ENCODE measurements at places on chromosomes 3 and 15. TPM values are rescaled to one million over a fixed set of nuclear protein-coding genes. Genes with fewer than 3 reads are reported as not detected.

- no peak for DNase-seq
These were observed 643 bp downstream of the SERINC4 start for GRCh38 chr15:43799209-43799944.

- DNase-seq: no peak
These were observed 27.0 kb upstream of the CAPN3 start for GRCh38 chr15:42332331-42332730.

DNA sequence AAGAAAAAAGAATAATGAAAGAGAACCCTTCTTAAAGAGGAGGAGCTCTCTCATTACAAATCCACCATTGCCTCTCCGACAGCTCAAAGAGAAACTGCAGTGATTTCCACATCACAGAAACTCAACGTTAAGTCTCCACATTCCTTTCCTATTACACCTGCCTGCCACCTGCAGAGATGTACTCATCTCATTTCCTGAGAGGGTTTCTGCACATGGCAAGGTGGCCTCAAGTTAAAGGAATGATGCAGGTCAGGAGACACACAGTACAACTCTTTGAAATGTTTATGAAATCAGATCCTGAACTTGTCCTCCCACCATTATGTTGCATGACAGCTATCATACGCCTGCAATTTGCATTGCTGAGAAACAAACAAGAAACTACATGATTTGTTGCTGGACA lies 458.4 kb upstream of the ADAMTS9 start:
- DNase-seq: no peak

GRCh38 chr15:75809986-75810750 lies 33.1 kb upstream of the UBE2Q2 start:
- DNase-seq: no peak

DNA sequence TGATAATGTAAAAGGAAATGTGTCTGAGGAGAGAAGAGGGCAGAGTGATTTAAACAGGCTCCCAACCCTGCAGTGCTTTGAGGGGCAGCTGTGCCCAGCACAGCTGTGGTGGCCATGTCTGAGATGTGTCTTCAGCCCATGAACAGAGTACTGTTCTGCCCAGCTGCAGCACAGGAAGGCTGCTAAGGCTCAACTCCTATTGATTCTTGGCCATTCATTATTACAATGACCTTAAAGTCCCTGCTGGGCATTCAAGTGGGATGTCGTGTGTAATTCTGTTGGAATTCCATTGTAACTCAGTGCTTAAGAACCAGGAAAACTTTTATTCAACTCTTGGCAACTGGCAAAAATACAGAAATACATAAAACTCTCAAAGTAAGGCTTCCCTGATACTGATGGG lies 229.3 kb downstream of the MCTP2 start:
- DNase-seq: no peak

GRCh38 chr15:45262906-45263461 lies 10.9 kb downstream of the SLC28A2 start:
- DNase-seq: no peak

DNA sequence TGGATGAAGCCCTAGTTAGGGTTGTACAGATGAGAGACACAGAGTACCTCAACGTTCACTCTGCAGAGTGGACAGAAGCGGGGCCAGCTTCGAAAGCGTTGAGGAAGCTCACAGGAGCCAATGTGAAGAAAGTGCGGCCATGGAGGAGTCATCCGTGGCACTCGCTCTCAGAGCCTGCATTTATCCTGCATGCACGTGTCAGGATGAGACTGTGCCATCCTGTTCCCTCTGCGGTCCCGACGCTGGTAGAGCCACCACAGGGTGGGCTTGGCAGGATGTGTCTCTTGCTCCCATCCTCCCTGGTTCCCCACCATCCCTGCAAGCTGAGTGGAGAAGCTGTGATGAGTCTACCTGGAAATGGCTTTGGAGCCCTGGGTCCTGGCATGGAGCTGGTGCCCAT lies 39.3 kb downstream of the KLHL25 start:
- DNase-seq: no peak

DNA sequence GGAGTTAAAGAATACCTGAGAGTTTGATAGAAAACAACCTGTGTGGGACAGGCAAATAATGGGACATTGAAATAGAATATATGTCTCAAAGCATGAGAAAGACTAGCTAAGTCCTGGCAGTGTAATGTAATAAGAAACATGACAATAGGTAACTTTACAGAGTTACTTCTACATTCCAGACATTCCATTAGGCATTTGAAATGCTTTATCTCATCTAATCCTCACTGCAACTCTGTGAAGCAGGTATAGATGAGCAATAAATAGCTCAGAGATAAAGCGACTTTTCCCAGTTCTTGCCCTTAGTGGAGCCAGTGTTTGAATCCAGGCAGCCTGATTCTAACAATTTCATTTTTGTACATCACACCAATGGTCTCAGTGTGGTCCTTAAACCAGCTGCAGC lies 76.8 kb downstream of the CPNE4 start:
- no peak for DNase-seq

GRCh38 chr15:46413799-46414198 lies 779.0 kb downstream of the SQOR start:
- no peak for DNase-seq

- DNase-seq: no peak
These were observed 17.9 kb downstream of the PLS1 start for GRCh38 chr3:142614059-142614626.

GRCh38 chr3:132231633-132232032 lies 85.6 kb upstream of the ACP3 start:
- DNase-seq: no peak

DNA sequence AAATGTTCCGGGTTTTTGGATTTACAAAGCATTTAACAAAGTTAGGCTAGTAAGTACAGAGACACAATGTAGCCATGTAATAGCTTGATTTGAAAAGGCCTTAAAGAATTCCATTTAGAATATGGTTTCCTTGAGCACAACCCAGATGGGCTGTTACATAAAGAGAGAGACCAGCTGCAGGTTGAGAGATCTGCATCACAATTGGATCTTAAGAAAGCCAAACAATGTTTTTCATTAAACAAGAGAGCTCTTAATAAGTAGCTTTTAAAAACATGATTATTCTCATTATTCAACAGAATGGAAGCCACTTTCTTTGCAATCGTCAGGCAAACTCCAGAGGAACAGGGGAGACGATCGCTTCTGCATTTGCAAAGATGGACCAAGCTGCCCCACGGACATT lies 300.3 kb downstream of the OCA2 start:
- no peak for DNase-seq

DNA sequence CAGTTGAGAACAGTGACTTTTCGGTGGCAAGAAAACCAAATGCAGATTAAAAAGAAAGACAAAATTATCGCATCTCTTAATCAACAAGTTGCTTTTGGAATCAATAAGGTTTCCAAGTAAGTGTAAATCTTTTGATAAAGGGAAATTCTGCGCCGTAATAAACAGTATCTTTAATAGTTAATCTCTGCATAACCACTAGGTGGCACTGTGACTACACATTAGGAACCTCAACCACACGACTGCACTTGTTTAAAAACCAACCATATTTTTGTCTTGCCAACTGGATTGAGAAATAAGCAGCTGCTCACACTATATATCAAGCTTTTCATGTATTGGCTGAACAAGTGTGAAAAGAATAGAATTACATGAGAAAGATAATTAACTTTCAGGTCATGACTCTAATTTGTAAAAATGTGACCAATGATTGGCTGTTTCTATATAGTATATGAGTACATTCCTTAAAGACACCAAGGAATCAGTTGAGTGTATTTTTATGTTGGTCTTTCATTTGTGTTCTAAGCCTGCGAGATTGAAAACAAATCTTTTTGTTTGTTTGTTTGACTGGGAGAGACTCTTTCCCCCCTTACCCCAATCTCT lies 72.7 kb downstream of the DZIP3 start:
- no peak for DNase-seq

DNA sequence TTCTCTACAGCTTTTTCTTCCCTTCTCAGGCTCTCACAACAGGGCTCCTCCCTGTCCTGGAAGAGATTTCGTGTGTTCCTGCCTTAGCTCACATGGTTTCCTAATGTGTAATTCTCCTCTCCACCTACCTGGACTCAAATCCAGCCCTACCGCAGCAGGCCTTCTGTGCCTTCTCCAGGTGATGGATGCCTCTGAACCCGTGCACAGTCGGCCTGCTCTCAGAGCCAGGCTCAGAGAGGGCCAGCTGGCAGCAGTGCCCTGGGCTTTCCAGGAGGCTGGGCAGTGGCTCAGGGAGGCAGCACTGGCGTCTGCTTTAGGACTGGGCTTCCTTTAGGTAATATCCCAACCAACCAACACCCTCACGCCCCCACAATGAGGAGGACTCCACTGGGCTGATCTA lies 123.2 kb upstream of the TMC3 start:
- DNase-seq: no peak

- DNase-seq: no peak
These were observed 279.1 kb upstream of the THRB start for GRCh38 chr3:24773798-24774197.

DNA sequence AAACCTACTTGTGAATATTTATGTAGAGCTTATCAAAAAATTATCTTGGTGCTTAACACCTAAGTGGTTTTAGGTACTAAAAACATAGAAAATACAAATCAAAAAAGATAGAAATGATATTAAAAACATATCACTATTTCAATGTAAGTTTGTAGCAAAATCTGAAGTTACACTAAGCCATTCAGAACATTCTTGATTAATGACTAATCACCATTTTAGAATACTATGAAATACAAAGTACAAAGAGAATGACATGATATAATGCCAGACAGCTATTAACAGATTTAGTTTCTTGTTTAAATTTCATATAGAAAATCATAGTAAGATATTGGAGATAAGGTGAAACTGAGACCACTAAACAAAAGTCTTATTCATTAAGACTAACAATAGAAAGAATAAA lies 169.7 kb upstream of the AGTR1 start:
- no peak for DNase-seq

GRCh38 chr3:12833222-12834161 lies 7.9 kb downstream of the RPL32 start:
- no peak for DNase-seq

DNA sequence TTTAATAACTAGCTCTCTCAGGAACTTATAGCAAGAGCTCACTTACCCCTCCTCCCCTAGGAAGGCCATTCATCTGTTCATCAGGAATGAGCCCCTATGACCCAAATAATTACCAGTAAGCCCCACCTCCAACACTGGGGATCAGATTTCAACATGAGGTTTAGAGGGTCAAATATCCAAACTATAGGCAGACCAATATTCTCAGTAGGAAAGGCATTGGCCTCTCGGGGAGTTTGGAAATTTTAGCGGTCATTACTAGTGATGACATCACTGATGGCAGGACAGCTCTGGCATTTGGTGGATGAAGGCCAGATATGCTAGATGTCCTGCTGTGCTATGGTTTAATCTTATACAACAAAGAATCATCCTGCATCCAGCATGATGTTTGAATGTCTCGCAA lies 15.2 kb upstream of the CD47 start:
- no peak for DNase-seq

DNA sequence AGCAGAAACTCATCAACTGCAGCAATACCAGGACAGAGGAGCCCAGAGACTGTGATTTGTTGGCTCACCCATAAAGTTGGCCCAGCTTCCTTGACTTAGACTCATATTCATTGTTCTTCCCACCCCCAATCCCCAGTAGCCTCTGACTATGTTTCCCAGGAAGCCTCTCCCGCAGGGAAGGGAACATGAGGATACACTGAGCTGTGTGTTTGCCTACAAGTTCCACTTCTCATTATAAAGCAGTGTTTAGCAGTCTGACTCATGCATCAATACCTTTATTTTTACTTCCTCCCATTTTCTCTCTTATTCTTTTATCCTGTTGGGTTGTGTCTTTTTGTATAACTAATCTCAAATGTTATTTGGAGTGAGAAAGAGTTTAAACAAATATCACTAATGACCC lies 111.6 kb upstream of the PHLDB2 start:
- DNase-seq: no peak

DNA sequence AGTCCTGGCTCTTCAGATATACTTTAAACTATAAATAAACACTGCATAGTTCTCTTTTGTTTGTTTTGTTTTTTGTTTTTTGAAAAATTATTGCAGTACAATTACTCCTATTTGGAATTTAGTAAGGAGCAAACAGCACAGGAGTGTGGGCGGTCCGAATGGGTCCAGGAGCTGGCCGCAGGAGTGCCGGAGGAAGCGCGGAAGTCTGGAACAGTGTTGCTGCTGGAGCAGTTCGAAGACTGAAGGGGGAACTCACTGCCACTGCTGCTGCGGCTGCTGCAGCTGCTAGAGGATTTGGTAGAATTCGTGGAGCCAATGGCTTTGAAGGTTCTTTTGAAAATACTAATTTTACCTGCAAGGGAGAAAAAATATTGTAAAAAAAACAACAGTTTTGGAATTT lies 329.9 kb downstream of the ZNF385D start:
- no peak for DNase-seq

DNA sequence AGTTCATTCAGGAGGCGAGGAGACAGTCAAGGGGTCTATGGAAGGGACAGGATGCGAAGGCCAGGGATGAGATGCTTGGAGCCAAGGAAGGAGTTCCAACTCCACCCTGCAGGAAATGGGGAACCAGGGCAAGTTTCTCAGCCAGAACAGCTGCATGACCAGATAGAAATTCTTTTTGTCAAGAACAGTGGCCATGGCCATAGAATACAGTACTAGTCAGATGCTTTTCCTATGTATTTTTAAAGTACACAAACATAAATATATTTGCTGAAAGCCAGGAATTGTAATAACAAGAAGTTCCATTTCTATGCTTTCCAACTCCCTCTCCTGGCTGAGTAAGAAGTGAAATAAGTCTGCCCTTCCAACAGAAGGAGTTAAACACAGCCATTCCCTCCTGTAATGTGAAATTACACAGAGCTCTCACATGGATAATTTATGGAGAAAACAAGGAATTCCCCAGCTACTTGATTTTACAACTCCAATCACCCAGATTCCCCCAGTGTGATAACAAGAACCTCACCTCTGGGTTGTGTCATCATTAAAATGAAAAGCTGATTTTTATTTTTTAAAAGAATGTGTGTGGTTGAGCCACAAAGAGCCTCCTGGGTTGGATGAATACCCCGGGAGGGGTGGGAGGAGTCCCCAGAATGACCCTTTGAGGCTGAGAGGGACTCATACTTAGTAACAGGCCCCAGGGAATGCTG lies 124.6 kb upstream of the ARHGEF3 start:
- no peak for DNase-seq

- no peak for DNase-seq
These were observed 581.5 kb downstream of the TBL1XR1 start for GRCh38 chr3:176615826-176616225.

DNA sequence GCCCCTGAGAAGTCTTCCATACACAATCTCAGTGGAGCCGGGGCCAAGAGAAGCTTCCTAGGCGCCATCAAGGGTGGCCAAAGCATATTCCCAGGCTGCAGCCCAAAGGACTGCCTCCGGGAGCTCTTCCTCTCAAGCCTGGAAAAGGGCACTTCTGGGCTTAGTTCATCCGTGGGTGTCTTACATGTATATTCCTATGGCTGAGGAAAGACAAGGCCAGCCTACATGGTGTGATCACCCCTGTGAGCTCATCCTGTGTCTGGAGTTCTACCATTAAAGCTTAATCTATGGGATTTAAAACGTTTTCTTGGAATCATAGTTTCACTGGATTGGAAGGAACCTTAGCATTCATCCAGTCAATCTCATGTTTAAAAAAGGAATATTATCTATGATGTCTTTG lies 21.9 kb upstream of the TIMP4 start:
- DNase-seq: no peak

C3orf80 gene
- total RNA-seq: not detected

WDR53 gene
- 14.3 TPM for total RNA-seq

MEGF11 gene
- total RNA-seq: not detected

ALDH1A2 gene
- total RNA-seq: not detected

SLC15A2 gene
- 8.5 TPM for total RNA-seq

LEKR1 gene
- 2.9 TPM for total RNA-seq

C3orf20 gene
- 0.16 TPM for total RNA-seq

NTRK3 gene
- not detected for total RNA-seq
